ENCODE measurements at places on chromosomes 2 and 18.
A peak's percentile ranks its signal among the peaks of the same experiment; 100 is the strongest.

- peak; percentile 43 for DNase-seq
Observed at GRCh38 chr18:22230471-22230945, 61.1 kb downstream of the GATA6 start.

DNA sequence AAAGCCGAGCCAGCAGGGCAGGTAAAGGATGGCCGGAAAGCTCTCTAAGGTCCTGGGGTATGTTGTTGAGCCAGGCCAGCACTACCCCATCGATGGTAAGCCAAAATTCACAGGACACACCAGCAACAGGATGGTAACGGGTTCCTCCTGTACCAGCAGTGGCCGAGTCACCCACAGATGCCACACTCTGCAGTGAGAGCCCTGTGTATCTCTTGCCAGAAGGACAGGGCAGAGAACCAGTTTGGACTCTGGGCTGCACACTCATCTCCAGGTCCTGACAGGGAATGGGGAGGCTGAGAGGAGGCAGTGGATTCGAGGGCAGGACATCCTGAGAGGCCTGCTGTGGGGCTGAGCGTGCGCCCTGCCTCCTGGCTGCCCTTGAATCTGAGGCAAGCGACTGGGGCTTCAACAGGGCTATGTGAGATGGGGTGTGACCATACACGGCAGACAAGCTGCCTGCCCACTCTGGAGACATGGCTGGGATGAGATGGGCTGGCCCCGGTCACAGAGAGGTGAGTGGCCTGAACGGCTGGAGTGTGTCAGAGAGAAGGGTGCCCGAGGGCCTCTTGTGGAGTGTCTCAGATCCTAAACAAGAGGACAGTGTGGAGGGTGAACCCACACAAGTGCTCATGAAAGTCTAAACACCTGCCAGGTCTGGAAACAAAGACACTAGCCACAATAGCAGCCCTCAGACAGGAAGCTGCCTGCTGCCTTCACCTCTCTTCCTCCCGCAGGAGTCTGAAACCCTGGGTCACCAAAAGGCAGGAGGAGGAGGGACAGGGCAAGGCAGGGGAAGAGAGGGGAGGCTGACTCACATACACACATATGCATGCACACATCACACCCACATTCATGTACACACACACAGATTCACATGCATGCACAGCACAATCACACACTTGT, 182.3 kb downstream of the LOXHD1 start:
- no peak for DNase-seq

DNA sequence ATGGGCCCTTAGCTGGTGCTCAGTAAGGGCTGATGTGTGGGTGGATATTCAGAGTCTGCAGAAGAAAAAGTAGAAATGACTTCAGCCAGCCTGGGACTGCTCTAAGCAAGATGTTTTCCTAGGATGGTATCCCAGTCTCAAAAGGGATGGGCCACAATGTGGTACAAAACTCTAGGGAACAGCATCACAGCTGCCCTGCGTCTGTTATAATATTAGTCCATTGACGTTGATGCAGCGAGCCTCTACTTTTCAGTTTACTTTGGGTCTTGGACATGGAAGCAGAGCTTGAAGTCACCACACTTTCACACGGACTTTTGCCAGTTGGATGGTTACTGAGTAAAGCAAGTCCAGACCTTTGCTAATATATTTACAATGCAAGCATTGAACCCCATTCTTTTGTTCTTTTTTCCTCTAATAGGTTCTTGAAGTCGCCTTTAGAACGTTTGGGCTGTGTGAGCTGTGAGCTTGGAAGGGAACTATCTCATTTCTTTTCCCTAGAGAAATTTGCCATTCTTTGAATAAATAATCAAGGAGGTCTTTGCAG, 105.7 kb downstream of the RDH14 start:
- peak; percentile 43 for DNase-seq

- no peak for DNase-seq
Observed at GRCh38 chr2:175247159-175247558, 65.6 kb upstream of the ATP5MC3 start.

- DNase-seq: no peak
Observed at GRCh38 chr2:235521844-235522243, 28.0 kb downstream of the AGAP1 start.

- peak; percentile 27 for DNase-seq
Observed at GRCh38 chr2:164903204-164903603, 52.1 kb downstream of the SLC38A11 start.

GRCh38 chr2:37742286-37742685, 70.8 kb upstream of the CDC42EP3 start:
- DNase-seq: peak; percentile 14
